Islet precursor cell (in vitro differentiated cells): ENCODE measurements at places on chromosomes 3 and 15.

DNA sequence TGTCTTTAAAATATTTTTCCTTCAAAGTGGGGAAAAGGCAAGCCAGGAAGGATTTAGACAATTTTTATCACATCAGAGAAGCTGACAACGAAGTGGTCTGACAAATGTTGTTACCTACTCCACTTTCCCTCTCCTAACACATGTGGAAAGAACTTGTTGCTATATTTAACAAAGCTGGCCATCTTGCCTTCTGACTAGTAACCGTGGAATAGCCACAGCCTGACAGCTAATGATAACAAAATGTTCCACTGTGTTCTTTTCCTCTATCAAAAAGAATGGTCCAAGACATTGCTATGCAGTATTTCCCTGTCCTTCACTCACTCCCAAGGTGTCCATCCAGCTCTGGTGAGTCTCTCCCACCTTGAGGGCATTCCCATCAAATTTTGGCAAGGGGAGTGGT, 481.4 kb upstream of the THBS1 start:
- no peak for DNase-seq

- no peak for DNase-seq
These were observed 77.2 kb downstream of the ATG7 start for GRCh38 chr3:11349446-11349845.

- DNase-seq = no peak
These were observed 2.2 kb downstream of the C15orf39 start for GRCh38 chr15:75203908-75204263.

DNA sequence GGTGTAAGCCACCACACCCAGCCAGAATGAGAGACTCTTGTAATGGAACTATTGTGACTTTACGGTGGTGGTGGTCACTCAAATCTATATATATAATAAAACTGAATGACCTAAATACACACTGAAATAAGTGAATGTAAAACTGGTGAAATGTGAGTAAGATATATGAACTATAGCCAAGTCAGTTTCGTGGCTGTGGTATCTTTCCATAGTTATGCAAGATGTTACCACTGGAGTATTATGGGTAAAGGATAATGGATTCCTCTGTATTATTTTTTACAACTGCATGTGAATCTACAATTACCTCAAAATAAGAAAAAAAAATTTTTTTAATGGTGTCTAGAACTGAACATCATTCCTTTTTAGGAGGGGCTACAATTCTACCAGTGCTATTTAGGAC, 21.9 kb downstream of the PIK3CB start:
- DNase-seq = no peak

DNA sequence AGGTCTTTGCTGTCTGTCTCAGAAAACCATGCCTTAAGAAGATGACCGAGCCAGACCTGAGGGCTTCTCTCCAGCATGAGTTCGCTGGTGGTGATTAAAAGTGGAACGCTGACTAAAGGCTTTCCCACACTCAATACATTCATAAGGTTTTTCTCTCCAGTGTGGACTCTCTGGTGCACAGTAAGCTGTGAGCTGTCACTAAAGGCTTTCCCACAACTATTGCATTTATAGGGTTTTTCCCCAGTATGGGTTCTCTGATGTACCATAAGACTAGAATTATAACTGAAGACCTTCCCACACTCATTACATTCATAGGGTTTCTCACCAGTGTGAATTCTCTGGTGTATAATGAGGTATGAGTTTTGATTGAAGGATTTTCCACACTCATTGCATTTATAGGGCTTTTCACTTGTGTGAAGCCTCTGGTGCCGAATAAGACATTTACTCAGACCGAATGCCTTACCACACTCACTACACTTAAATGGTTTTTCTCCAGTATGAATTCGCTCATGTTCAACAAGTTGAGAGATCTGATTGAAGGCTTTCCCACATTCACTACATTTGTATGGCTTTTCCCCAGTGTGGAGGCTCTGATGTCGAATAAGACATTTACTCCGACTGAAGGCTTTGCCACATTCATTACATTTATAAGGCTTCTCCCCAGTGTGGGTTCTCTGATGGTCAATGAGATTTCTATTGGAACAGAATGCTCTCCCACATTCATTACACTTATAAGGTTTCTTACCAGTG, 21.9 kb upstream of the ZNF445 start:
- no peak for DNase-seq
